ENCODE measurements at places on chromosomes 3 and 15. TPM values are rescaled to one million over a fixed set of nuclear protein-coding genes. Genes with fewer than 3 reads are reported as not detected.

Gene LRCH3
- total RNA-seq, result 17.0 TPM

Gene TM4SF1
- total RNA-seq, result 39.1 TPM

Gene CASR
- total RNA-seq, result not detected

Gene SLC26A6
- total RNA-seq, result 18.0 TPM

Gene CLDN16
- not detected for total RNA-seq

Gene CCR9
- not detected for total RNA-seq

Gene GNAT1
- total RNA-seq, result 4.4 TPM

Gene THOC7
- 57.7 TPM for total RNA-seq

Gene CPN2
- total RNA-seq, result not detected

Gene GUCA1C
- not detected for total RNA-seq

Gene COL8A1
- 34.9 TPM for total RNA-seq

Gene LXN
- total RNA-seq, result not detected

Gene GPR160
- total RNA-seq, result 0.31 TPM

All from myocyte (in vitro differentiated cells).